ENCODE measurements at places on chromosomes 7 and 10. TPM values are rescaled to one million over a fixed set of nuclear protein-coding genes. Genes with fewer than 3 reads are reported as not detected.

DNA sequence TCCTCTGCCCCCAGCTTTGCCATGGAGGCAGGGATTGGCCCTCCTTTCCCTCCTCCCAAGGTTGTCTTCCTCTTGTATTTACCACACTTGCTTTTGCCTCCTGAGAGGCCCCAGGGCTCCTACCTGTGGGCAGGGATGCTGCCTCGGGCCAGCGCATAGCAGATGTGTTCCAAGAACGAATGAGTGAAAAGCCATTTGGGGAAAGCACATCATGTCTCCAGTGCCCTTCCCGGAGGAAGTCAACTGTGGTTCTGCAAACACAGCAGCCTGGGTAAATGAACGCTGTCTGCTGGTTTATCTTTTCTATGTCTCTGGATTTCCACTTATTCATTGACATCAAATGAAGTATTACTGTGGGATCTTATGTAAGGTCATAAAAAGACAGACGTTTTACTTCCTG is 161.7 kb downstream of the FANK1 start:
- no peak for DNase-seq

P4HA1 gene
- 24.4 TPM for total RNA-seq

CDC14C gene
- not detected for total RNA-seq

UBTD1 gene
- total RNA-seq, result 20.4 TPM

GRCh38 chr10:31940839-31941653 is 12.4 kb upstream of the ARHGAP12 start:
- peak; percentile 22 for DNase-seq

ANKRD1 gene
- total RNA-seq, result 6.6 TPM

DNA sequence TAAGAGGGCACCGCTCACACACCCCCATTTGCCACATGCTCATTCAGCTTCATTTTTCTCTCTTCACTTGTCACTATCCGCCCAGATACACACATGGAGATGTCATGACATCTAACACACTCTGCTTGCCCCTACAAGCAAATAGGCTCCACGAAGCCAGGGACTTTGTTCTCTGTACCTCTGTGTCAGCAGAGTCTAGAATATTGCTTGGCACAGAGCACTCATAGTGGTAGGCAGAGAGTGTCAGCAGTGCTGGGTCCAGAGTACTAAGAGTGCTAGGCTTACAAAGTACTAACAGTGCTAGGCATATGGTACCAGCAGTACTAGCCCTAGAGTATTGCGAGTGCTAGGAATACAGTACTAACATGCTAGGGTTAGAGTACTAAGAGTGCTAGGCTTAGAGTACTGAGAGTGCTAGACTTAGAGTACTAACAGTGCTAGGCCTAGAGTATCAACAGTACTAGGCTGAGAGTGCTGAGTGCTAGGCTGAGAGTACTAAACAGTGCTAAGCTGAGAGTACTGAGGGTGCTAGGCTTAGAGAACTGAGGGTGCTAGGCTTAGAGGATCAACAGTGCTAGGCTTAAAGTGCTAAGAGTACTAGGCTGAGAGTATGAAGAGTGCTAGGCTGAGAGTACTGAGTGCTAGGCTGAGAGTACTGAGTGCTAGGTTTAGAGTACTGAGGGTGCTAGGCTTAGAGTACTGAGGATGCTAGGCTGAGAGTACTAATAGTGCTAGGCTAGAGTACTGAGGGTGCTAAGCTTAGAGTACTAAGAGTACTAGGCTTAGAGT is 166.1 kb downstream of the PRKAG2 start:
- no peak for DNase-seq

DNA sequence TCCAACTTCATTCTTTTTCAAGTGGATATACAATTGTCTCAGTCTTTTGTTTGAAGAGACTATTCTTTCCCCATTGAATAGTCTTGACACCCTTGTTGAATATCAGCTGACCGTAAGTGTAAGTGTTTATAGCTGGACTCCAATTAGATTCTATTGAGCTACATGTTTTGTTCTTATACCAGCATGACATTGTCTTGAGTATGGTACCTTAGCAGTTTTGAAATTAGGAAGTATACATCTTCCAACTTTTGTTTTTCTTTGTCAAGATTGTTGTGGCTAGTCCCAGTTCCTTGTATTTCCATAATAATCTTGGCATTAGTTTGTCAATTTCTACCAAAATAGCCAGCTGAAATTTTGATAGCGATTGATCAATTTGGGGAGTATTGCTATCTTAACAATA is 56.9 kb downstream of the MYL10 start:
- DNase-seq, result no peak

DNA sequence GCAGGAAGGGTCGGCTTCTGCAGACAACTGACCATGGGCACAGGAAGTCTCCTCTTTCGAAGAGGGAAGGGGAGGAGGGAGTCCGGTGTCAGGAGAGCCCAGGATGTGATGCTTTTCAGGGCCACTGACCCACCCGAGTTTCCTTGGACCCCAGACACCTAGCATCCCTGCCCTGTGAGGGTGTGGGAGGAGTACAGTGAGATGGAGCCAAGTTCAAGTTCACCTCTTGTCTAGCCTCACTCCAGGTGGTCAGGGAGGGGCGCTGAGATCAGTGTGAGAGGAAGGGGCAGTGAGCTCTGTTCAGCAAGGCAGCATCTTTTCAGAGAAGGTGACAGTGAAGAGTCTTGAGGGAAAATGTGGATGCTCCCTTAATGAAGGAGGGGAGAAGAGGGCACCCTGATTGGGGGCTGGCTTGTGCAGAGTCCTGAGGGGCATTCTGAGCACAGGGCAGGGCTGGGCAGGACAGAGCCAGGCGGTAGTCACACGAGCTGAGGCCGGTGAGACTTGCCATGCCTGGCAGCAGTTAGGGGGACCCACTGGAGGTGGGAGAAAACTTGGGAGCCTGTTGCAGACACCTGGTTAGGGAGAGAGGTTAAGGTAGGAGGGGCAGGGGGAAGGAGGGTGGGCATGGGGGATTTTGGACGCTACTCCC is 49.7 kb downstream of the ADCY1 start:
- DNase-seq, result no peak

GRB10 gene
- 59.2 TPM for total RNA-seq

COL26A1 gene
- 0.14 TPM for total RNA-seq

GRID2IP gene
- 0.35 TPM for total RNA-seq

- no peak for DNase-seq
These were observed 35.0 kb downstream of the VIPR2 start for GRCh38 chr7:159109653-159110035.

- no peak for DNase-seq
These were observed 23.7 kb upstream of the MRC1 start for GRCh38 chr10:17785276-17785930.

DNA sequence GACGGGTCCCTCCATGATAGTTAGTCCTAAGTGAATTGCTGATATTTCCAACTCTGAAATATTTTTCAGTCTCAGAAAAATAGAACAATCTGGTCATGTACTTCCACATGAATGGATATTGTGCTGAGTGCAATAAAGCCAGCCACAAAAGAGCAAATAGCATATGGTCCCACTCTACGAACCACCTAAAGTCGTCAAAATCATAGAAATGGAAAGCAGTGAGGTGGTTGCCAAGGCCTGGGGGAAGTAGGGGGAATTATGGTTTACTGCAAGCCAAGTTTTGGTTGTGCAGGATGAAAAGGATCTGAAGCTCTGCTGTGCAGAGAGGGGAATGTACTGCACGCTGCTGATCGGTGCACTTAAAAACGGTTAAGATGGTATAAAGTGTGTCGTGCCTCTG is 313.8 kb upstream of the ADARB2 start:
- no peak for DNase-seq

- no peak for DNase-seq
These were observed 8.6 kb upstream of the UPF2 start for GRCh38 chr10:12051241-12051640.

DNA sequence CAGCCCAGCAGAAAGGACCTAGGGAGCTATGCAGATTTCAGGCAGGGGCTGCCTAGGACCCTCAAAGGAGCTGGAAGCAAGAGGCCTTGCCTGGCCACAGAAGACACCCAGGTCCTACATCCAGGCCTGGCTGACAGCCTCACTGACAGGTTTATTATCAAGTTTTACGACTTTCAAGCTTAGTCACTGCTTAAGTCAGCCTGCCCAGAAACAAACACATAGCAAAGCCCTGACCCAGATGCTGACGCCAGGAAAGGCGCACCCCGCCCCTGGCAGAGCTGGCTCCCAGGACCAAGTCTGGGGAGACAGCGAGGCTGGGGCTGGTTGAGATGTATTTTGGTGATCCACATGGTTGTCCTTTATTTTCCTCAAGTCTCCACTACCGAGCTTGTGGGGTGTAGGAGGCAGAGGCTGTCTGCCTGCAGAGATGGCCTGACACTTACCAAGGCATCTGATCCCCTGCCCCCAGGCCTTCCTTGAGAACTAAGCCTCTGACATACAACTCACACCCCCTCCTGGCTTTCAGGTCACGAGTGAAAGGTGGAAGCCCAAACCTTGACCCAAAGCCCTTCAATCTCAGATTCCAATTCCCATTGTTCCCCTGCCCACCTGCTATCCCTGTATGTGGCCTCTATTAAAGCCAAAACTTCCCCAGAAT is 80.7 kb upstream of the EMX2 start:
- DNase-seq, result peak; percentile 24

GRCh38 chr7:120986650-120987049 is 1.9 kb upstream of the CPED1 start:
- no peak for DNase-seq

- no peak for DNase-seq
These were observed 620.4 kb downstream of the GALNT17 start for GRCh38 chr7:71752171-71752935.

- no peak for DNase-seq
These were observed 167.6 kb downstream of the AUTS2 start for GRCh38 chr7:69765879-69766278.

ACTL6B gene
- total RNA-seq, result not detected

DNA sequence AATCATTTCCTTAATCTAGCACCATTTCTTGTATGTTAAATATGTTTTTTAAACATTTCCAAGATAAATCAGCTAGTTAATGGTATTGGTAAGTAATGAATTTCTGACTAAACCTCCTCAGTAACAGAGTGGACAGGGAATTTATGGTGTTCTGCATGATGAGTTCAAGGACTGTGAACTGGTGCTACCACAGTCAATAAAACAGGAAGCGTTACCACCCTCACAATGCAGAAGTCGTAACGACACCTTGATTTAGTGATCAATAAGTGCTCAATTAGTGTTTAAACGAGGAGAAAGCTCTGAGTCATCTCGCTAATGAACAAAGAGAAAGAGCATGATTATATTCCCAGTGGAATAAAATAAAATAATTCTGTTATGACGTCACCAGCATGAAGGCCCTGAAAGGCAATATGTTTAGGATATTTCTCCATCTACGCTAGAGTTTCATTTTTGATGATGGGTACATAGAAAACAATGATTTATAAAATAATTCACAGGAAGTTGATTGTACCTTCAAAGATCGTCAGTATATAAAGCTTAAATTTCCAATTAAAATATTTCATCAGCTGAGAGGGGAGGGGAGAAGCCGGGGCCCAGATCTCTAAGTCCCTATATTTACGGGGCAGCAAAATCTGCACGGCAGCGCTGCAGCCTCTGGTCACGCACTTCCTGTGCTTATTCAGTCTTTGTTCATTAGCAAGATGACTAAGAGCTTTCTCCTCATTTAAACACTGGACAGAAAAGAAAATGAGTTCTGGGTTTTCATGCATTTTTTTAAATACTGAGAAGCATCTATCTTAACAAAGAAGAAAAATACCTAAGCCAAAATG is 400.5 kb downstream of the PTPRN2 start:
- no peak for DNase-seq

DNA sequence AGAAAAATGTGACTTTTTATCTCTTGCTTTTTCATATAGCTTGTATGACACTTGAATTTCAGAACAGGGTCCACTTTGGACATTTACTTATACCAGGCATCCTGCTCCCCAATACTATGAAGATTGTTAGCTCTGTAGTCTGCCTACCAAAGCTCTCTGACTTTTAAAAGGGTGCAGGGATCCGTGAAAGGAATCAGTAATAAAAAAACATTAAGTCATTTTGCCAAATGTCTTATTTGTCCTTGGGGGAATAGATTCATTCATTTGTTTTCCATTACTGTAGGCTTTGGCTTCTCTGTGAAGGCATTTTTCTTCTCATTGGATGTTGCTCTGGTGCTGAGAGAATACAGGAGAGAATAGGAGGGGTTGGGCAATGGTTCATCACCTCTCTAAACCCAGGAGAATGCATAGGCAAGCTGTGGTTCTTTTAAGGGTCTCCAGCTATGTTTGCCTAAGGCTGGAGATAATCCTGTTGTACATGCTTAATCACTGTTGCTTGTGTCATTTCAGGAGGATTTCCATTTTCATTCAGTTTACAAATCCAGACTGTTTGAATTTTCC is 103.5 kb downstream of the SRI start:
- DNase-seq, result no peak

UTF1 gene
- not detected for total RNA-seq

ELAPOR2 gene
- total RNA-seq, result 16.9 TPM

DNA sequence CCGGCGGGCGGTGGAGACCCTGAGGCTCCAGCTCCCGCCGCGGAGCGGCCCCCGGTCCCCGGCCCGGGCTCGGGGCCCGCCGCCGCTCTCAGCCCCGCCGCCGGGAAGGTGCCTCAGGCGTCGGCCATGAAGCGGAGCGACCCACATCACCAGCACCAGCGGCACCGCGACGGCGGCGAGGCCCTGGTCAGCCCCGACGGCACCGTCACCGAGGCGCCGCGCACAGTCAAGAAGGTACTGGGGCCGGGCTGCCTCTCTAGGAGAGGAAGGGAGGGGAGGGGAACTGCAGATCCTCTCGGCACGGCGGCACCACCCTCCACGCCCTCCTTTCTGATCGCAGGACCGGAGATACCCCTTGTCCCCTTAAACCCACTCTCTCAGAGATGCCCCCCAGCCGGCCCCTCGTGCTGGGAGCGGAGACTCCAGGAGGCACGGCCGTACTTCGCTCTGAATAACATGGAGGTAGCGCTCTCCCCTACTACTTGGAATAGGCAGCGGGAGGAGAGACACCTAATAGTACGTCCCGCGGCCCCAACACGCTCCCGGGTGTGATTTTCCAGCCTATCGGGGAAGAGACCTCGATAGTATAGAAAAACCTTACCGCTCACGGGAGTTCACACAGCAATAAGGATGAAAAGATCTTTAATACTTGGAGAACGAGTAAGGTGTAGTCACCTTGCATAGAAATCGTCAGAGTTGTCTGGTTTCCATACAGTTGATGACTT is 538 bp downstream of the AHCYL2 start:
- DNase-seq, result no peak

OR2A5 gene
- not detected for total RNA-seq

DNA sequence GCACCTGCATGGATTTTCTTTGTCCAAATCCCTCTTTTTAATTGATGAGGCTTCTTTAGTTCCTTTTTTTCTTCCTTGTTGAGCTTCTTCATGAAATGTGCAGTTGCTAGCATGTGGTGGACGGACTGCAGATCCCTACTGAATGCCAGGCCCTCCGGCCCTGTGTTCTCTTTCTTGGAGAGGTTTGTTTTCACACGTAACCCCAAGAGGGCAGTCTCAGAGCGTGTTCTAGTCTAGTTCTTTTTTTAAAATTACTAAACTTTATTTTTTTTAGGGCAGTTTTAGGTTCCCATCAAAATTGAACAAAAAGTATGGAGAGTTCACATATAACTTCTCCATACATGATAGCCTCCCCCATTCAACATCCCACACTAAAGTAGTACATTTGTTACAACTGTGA is 190.0 kb downstream of the CFTR start:
- no peak for DNase-seq
